ENCODE measurements at places on chromosomes 7 and 10.
A peak's percentile ranks its signal among the peaks of the same experiment; 100 is the strongest.

- DNase-seq, result no peak
These were observed 353.4 kb downstream of the DNAJB6 start for GRCh38 chr7:157690058-157690832.

GRCh38 chr10:75507469-75507868 lies 76.0 kb downstream of the LRMDA start:
- no peak for DNase-seq

GRCh38 chr10:97468162-97468561 lies 22.2 kb downstream of the ZDHHC16 start:
- DNase-seq, result no peak

DNA sequence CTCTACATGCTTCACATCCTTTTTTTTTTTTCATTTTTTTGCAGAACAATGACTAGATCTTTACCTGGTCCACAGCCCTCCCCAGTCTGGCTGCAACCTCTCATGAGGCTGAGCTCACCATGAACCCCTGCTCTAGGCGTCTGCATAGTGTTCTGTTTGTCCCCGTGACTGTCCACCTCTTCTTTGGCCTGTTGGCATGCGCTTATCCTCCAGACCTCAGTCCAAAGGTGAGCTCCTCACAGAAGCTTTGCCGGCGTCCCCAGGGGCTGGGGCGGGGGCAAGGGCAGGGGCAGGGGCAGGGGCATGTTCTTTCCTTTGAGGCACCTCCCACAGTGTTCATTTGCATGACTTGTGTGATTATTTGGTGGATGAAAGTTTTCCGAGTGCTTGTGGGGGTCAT lies 218.4 kb upstream of the ZNF32 start:
- no peak for DNase-seq

- DNase-seq, result no peak
These were observed 258.7 kb downstream of the ZMYND11 start for GRCh38 chr10:393787-394438.

- DNase-seq, result no peak
These were observed 41.9 kb downstream of the TAS2R41 start for GRCh38 chr7:143519411-143520131.

GRCh38 chr7:6691609-6692106 lies 15.1 kb downstream of the ZNF12 start:
- no peak for DNase-seq

DNA sequence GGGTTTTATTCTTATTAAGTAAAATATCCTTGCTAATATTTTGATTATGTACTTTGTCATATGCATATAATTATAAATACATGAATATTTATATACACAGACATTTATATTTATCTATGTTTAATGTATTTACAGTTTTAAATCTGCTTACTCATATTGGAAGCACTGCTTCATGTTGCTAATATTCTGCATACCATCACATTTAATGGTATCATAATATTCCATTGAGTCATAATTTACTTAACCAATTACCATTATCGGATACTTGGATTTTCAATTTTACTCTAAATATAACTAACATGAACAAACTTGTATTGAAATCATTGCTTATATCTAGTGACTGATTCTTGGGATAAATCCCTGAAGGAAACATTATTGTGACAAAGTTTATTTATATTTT lies 155.2 kb downstream of the MBL2 start:
- no peak for DNase-seq

GRCh38 chr10:10198363-10198762 lies 819.3 kb upstream of the CELF2 start:
- no peak for DNase-seq

DNA sequence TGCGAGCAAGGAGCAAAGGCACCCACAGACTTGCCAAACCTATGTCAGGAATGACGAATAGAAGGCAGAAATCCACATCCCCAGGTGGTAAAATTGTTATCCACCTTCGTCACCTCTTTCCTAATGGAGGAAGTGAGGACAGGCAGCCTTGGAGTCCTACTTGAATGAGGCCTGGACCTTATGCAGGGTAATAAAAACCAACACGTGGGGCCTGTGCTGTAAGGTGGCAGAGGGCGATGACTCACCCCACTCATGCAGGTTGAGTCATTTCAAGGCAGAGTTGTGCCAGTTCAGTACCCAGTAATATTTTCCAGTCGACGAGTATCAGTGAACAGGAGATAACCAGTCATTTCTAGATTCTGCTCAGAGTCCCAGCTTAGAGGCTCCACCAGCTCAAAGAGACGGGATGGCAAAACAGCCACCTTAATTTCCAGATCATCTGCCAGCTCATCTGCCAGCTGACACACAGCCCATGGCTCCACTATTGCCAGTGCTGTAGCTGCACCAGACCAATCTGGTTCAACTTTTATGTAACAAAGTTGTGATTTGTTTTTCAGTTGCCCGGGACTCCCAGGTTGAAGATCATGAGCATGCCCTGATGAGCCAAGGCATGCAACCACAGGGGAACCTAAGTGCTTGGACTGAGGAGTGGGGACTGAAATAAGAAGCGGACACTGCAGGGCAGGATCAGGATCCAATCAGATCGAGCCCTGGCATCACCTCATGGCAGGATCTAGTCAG lies 176.2 kb upstream of the ITGB1 start:
- DNase-seq, result no peak

GRCh38 chr7:139734395-139734794 lies 43.4 kb downstream of the HIPK2 start:
- no peak for DNase-seq

DNA sequence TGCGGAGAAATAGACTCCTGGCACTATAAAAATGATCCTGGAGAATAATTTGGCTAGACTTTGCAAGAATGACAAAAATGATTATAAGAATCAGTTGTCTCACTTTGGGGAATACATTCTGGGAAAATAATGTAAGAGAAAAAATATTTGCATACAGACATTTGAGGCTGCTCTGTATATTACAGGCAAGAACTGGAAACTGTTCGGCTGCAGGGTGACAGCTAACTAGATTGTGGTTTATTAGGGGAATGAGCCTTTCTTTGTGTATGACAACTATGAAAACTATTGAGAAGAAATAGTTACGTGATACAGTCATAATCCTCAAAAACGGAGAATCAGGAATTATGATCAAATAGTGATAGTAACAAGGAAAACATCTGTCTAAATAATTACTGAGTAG lies 8.6 kb downstream of the TRIM56 start:
- DNase-seq, result no peak

DNA sequence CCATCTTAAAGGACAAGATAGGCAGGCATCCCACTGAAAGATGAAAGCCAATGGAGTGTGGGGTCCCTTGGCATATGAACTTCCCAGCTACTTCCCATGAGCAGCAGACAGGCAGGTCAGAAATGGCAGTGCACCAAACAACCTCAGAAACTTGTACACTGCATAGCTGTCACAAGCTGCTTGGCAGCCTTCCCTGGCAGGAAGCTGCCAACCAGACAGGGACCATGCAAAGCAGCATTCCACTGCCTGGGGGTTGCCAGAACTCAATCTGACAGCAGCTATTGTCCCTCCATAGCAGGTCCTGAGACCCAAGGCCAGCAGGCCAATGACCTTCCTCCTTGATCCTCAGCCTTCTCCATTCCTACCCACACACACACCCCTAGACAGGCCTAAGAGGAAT lies 139.5 kb downstream of the PLCE1 start:
- no peak for DNase-seq

GRCh38 chr10:36381748-36382147 lies 739.7 kb upstream of the FZD8 start:
- no peak for DNase-seq

GRCh38 chr10:4850397-4850796 lies 24.4 kb downstream of the AKR1E2 start:
- no peak for DNase-seq

- DNase-seq, result no peak
These were observed 46.4 kb upstream of the PLA2G12B start for GRCh38 chr10:73000973-73001372.

DNA sequence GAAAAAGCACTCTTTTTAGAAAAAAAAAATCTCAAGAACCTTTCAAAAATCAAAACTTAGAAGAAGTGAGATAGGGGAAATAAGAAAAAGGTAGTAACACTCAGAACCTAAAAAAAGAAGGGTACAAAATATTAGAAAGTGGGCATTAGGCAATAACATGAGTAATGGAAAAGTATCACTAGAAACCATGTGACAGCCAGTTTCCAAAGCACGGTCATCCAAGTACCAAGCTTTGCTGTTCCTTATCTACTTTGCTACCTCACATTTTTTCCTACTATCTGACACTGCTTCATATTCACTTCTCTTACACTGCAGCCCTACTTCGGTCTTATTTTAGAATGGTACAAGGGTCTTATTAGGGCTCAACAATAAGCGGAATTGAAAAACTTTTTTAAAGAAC lies 30.3 kb downstream of the IMMP2L start:
- no peak for DNase-seq

GRCh38 chr7:129041142-129042085 lies 13.5 kb downstream of the TNPO3 start:
- no peak for DNase-seq

DNA sequence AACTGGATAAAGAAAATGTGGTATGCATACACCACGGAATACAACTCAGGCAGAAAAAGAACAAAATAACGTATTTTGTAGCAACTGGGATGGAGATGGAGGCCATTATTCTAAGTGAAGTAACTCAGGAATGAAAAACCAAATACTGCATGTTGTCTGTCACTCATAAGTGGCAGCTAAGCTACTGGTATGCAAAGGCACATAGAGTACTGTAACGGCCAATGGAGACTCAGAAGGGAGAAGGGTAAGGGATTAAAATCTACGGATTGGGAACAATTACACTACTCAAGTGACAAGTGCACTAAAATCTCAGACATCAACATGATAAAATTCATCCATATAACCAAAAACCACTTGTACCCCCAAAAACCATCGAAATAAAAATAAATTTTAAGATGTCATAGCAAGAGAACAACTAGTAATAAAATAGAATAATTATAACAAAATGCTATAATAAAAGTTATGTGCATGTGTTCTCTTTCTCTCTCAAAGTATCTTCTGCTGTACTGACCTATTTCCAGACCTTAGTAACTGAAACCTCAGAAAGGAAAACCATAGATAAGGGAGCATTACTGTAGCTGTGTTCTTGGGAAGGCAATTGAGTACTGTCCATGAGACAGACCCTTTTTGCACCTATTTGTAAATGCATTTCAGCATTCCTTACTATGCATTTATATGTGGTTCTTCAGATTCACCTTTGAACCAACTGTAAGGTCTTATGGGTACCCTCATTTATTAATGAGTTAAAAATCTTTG lies 6.7 kb upstream of the NEBL start:
- DNase-seq, result no peak

- peak; percentile 52 for DNase-seq
These were observed 154.5 kb downstream of the SVIL start for GRCh38 chr10:29479981-29480954.

- DNase-seq, result no peak
These were observed 88.9 kb downstream of the GPR26 start for GRCh38 chr10:123755061-123755460.

GRCh38 chr7:20385126-20385525 lies 54.4 kb downstream of the ITGB8 start:
- DNase-seq, result no peak

GRCh38 chr10:26043469-26043868 lies 109.4 kb downstream of the MYO3A start:
- DNase-seq, result no peak

Data from NCI-H1436 treated with DMSO at 0.1 percent for 48 hours (cell line).